T-helper 2 cell treated with Interferon-gamma antibody and Interleukin-4, amounts not matched to agents 100 ng/mL and 5 ng/mL, for 36 hours (primary cell): ENCODE measurements at places on chromosomes 7 and 10. TPM values are rescaled to one million over a fixed set of nuclear protein-coding genes. Genes with fewer than 3 reads are reported as not detected.

MSS51 gene
- total RNA-seq = 3.3 and 3.9 TPM in 2 replicates

PSMC2 gene
- total RNA-seq = 162 and 166 TPM in 2 replicates

CBX3 gene
- 223 TPM in 2 replicates for total RNA-seq

DNAJB6 gene
- 86.5 and 88.5 TPM in 2 replicates for total RNA-seq

PTF1A gene
- total RNA-seq = not detected in 2 replicates

DMBT1 gene
- not detected in 2 replicates for total RNA-seq

BAIAP2L1 gene
- total RNA-seq = 0.91 and 1.1 TPM in 2 replicates

ITGA8 gene
- not detected in 2 replicates for total RNA-seq

EPO gene
- total RNA-seq = not detected in 2 replicates

NANOS1 gene
- 0.20 and 0.34 TPM in 2 replicates for total RNA-seq

PRSS37 gene
- not detected in 2 replicates for total RNA-seq

ACTL6B gene
- total RNA-seq = not detected in 2 replicates

ELN gene
- not detected in 2 replicates for total RNA-seq

SNX10 gene
- total RNA-seq = 52.9 and 56.2 TPM in 2 replicates

C7orf33 gene
- not detected in 2 replicates for total RNA-seq

MINDY4 gene
- 1.2 and 1.3 TPM in 2 replicates for total RNA-seq

MYOF gene
- 2.6 and 3.0 TPM in 2 replicates for total RNA-seq

CH25H gene
- not detected in 2 replicates for total RNA-seq

SLC26A3 gene
- not detected in 2 replicates for total RNA-seq

PAX2 gene
- not detected in 2 replicates for total RNA-seq

TMEM168 gene
- total RNA-seq = 18.7 and 18.8 TPM in 2 replicates
